ENCODE measurements at places on chromosomes 1 and 21.

GRCh38 chr21:45590726-45591618 lies 48.7 kb upstream of the SLC19A1 start:
- H3K4me3 ChIP-seq = peak overlapping the region; percentile 6
- H3K4me1 ChIP-seq = peaks cover 20% of the 10 kb centered on the region
- no peaks in the 10 kb centered on the region for H3K36me3 ChIP-seq
- no peaks in the 10 kb centered on the region for H3K27me3 ChIP-seq
- peak; percentile 42 for DNase-seq

DNA sequence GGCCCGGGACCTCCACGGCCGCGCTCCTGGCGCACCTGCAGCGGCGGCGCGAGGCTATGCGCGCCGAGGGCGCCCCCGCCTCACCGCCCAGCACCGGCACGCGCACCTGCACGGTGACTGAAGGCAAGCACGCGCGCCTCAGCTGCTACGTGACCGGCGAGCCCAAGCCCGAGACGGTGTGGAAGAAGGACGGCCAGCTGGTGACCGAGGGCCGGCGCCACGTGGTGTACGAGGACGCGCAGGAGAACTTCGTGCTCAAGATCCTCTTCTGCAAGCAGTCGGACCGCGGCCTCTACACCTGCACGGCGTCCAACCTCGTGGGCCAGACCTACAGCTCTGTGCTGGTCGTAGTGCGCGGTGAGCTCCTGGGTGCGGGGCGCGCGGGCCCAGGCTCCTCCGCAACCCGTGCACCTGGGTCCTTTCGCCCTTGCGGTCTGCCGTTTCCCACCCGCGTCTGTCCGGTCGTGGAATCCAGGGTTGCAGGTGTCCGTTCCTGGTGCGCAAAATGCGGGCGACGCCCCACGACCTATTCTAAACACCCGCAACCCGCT lies 4.6 kb downstream of the OBSCN start:
- no peak overlapping the region for H3K4me3 ChIP-seq
- H3K36me3 ChIP-seq = no peaks in the 10 kb centered on the region
- H3K4me1 ChIP-seq = no peaks in the 10 kb centered on the region
- no peak for DNase-seq

DNA sequence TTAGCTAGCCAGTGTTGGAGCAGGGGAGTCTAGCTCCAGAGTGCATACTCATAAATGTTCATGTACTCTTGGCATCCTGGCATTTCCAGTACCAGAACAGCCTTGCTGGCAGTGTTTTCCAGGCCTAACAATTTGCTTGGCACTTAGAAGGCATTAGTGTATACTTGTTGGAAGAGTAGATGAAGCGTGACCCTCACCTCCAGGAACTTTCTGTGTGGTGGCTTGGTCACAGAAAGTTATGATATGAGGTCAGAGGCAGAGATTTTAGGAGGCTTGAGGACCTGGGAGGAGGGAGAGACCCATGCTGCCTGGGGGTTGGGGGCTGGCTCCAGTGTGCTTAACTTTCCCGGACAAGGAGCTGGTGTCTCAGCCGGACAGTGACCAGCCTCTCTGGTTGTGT lies 52.7 kb upstream of the GCLM start:
- H3K27ac ChIP-seq = no peak overlapping the region
- no peaks in the 10 kb centered on the region for H3K4me1 ChIP-seq
- no peaks in the 10 kb centered on the region for H3K27me3 ChIP-seq
- no peaks in the 10 kb centered on the region for H3K36me3 ChIP-seq

DNA sequence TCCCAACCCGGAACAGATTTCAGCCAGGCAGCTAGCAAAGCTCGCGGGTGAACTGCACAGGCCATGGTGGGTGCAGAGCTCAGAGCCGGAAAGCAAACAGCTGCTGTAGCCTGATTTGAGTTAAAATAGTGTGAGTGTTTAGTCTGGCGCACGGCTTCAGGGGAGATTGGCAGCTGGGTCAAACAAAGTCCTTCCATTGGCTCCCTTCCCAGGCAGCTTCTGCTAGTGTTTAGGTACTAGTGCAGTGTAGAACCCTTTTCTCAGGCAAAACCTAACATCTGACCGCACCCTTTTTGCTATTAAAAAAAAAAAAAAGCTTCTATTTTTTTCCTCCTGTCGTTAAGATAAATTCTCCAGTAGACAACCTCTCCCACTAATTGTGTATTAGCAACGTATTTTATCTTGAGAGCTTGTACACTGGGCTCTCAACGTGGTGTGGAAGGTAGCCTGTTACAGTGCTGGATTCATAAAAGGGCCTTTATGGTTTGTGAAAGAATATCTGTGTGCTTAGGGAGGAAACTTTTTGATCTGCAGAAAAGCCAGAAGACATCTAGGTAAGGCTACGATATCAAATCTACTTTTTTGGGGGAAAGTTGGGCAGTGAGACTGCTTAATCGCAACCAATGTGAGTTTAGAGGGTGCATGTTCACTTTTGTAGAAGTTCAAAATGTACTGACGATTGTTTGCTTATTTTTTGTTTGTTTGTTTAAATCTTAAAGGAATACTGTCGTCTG lies 689.6 kb downstream of the USP25 start:
- no peak overlapping the region for H3K27ac ChIP-seq
- H3K4me1 ChIP-seq = no peaks in the 10 kb centered on the region
- no peak overlapping the region for H3K4me3 ChIP-seq
- no peaks in the 10 kb centered on the region for H3K36me3 ChIP-seq
- no peak for DNase-seq

- H3K36me3 ChIP-seq = peaks cover 28% of the 10 kb centered on the region
- H3K27ac ChIP-seq = no peak overlapping the region
- no peak overlapping the region for H3K4me3 ChIP-seq
- DNase-seq = no peak
- H3K4me1 ChIP-seq = no peaks in the 10 kb centered on the region
These were observed 7.2 kb downstream of the GORAB start for GRCh38 chr1:170539154-170539553.

DNA sequence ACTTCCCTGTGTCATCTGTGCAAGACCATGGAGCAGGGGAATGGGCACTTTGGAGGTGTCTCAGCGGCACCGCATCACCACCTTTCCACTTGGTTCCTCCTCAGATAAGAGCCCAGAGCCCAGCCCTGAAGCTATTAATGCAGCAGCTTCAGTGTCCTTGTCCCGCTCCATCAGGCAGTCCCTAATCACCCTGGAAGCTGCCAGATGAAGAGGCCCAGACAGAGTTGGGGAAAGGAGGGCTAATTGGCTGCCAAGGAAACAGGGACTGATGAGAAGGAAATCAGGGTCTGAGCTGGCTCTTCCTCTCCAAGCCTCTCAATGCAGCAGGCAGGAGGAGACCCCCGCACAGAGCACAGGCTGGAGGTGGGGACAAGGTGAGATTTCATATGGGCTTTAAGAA lies 83.1 kb upstream of the KLHDC7A start:
- no peak overlapping the region for H3K4me3 ChIP-seq
- no peaks in the 10 kb centered on the region for H3K4me1 ChIP-seq
- no peak for DNase-seq
- no peak overlapping the region for H3K27ac ChIP-seq
- no peaks in the 10 kb centered on the region for H3K36me3 ChIP-seq

DNA sequence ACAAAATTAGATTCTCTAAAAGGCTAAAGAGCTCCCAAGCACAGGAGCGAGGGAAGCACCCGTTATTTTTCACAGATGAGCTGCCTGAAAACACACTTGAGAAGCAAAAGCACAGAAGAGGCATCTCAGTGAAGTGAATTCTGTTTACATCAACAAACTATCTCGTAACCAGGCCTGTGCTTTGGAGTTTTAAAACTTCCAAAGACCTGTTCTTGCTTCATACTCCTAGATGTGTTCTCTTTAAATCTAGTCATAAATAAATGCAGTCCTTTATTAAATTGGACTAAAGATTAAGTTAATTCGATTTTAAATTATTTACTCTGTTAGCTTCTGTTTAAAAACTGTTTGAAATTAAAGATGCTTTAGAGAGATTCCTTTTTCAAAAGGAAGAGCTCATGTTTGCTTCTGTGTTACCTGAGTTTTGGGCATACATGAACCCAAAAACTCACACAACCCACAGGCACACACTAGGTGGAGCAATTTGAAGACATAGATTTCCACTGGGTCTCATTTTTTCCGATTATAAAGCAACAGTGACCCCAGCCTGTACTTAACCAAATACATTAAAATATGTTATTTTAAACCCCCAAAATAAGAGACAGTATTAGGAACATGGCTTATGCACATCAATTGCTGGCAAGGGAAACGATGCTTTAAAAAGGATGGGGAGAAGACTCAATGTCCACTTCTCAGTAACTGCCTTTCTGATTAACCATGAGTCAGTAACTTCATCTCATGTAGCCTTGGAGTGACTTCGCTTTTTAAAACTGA lies 648.2 kb downstream of the SMYD3 start:
- H3K4me1 ChIP-seq = no peaks in the 10 kb centered on the region
- H3K4me3 ChIP-seq = no peak overlapping the region
- no peak for DNase-seq
- H3K27ac ChIP-seq = no peak overlapping the region
- H3K27me3 ChIP-seq = no peaks in the 10 kb centered on the region
- H3K36me3 ChIP-seq = no peaks in the 10 kb centered on the region

DNA sequence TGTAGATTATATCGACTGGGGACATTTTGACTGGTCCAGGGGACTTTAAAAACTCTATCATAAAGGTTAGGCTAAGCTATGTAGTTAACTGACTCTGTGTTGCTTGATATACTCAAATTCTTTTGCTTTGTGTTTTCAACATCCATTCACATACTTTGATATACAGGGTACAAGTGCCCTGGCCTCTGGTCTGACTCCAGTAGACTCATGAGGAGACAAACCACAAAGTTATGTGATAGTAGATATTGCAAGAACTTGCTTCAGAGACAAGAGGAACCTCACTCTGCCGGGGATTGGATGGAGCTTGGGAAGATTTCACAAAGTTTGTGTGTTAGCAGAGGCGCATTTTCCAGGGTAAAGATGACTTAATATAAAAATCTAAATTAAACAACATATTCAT lies 1.3 kb downstream of the GORAB start:
- H3K4me3 ChIP-seq = peak overlapping the region; percentile 80
- peaks cover 15% of the 10 kb centered on the region for H3K4me1 ChIP-seq
- H3K27me3 ChIP-seq = no peaks in the 10 kb centered on the region
- no peak for DNase-seq
- no peaks in the 10 kb centered on the region for H3K36me3 ChIP-seq

GRCh38 chr1:234239936-234240335 lies 133.3 kb upstream of the COA6 start:
- no peak overlapping the region for H3K27ac ChIP-seq
- DNase-seq = no peak
- H3K4me1 ChIP-seq = no peaks in the 10 kb centered on the region
- H3K4me3 ChIP-seq = no peak overlapping the region

DNA sequence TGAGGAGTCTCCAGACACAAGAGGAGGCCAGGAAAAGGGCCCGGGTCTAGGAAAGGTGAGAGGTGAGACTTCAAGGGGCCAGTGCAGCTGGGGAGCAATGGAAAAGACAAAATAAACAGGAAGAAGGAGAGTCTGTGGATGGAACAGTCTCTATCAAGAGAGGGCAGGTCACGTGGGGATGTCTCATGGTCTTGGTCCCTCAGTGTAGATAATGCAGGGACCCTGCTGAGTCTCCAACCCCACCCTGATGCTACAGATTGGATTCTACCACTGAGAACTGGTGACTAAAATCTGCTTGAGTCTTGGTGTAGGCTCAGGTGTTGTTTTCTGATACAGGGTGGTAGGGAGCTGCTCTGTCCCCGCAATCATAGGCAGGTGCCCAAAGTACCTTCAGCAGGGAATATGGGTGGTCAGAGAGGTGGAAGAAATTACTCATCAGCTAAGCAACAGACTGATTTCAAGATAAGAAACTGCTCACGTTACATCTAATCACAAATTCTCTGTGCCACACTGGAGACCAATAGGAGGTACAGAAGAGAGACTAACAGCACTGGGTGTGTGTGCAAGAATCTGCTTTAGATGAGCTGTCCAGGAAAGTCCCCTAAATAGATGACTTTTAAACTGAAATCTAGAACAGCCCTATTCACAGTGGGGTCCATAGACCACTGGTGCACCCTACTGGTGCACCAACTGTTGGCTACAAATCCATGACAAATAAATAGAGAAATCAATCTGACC lies 101.5 kb upstream of the TLR5 start:
- peaks cover 32% of the 10 kb centered on the region for H3K4me1 ChIP-seq
- H3K4me3 ChIP-seq = no peak overlapping the region
- no peaks in the 10 kb centered on the region for H3K27me3 ChIP-seq
- no peak for DNase-seq
- H3K27ac ChIP-seq = no peak overlapping the region

- no peaks in the 10 kb centered on the region for H3K27me3 ChIP-seq
- H3K36me3 ChIP-seq = no peaks in the 10 kb centered on the region
- H3K4me3 ChIP-seq = no peak overlapping the region
- no peak overlapping the region for H3K27ac ChIP-seq
These were observed 29.4 kb upstream of the CSF3R start for GRCh38 chr1:36511804-36512798.

- H3K4me1 ChIP-seq = peaks cover 70% of the 10 kb centered on the region
- no peaks in the 10 kb centered on the region for H3K27me3 ChIP-seq
- H3K27ac ChIP-seq = no peak overlapping the region
- no peak for DNase-seq
- no peaks in the 10 kb centered on the region for H3K36me3 ChIP-seq
These were observed 93.9 kb downstream of the SLC45A1 start for GRCh38 chr1:8411803-8412182.

DNA sequence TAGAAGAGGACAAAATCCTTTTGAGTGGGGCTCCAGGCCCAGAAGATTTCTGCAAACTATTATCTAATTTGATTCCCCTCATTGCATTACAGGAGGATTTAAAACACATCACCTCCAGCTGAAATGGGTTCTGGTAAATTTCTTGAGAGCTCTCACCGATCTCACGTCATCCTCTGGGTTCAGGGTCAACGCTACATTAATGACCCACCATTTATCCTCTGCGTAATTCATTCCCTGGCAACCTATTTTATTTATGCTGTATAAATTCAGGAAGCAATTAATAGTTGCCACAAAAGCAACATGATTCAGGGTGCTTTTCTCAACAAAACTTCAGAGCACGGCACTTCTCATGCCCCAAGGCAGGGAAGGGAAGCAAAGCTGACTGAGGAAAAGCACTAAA lies 38.9 kb downstream of the LMX1A start:
- H3K36me3 ChIP-seq = no peaks in the 10 kb centered on the region
- no peaks in the 10 kb centered on the region for H3K4me1 ChIP-seq
- H3K27ac ChIP-seq = no peak overlapping the region
- DNase-seq = no peak
- H3K4me3 ChIP-seq = no peak overlapping the region
- no peaks in the 10 kb centered on the region for H3K27me3 ChIP-seq

- H3K27me3 ChIP-seq = no peaks in the 10 kb centered on the region
- H3K4me3 ChIP-seq = no peak overlapping the region
- no peaks in the 10 kb centered on the region for H3K4me1 ChIP-seq
- DNase-seq = no peak
- no peak overlapping the region for H3K27ac ChIP-seq
- no peaks in the 10 kb centered on the region for H3K36me3 ChIP-seq
These were observed 3.5 kb upstream of the CLDN19 start for GRCh38 chr1:42743317-42744147.

- no peaks in the 10 kb centered on the region for H3K4me1 ChIP-seq
- H3K4me3 ChIP-seq = no peak overlapping the region
- no peaks in the 10 kb centered on the region for H3K27me3 ChIP-seq
- H3K36me3 ChIP-seq = peaks cover 18% of the 10 kb centered on the region
- no peak overlapping the region for H3K27ac ChIP-seq
These were observed 15.4 kb downstream of the CCDC17 start for GRCh38 chr1:45608175-45609156.

GRCh38 chr1:207131163-207131562 lies 27.1 kb downstream of the C4BPA start:
- H3K27ac ChIP-seq = no peak overlapping the region
- no peaks in the 10 kb centered on the region for H3K27me3 ChIP-seq
- H3K36me3 ChIP-seq = no peaks in the 10 kb centered on the region
- no peak overlapping the region for H3K4me3 ChIP-seq

Measured in CD8-positive, alpha-beta memory T cell (primary cell).